ENCODE measurements at places on chromosomes 4 and X. TPM values are rescaled to one million over a fixed set of nuclear protein-coding genes. Genes with fewer than 3 reads are reported as not detected.

GRCh38 chr4:105548483-105548882, 3.9 kb upstream of the ARHGEF38 start:
- H3K36me3 ChIP-seq = no peaks in the 10 kb centered on the region
- H3K4me1 ChIP-seq = peaks cover 6% of the 10 kb centered on the region
- no peak overlapping the region for H3K4me3 ChIP-seq
- no peak for DNase-seq
- no peak overlapping the region for H3K27ac ChIP-seq

DNA sequence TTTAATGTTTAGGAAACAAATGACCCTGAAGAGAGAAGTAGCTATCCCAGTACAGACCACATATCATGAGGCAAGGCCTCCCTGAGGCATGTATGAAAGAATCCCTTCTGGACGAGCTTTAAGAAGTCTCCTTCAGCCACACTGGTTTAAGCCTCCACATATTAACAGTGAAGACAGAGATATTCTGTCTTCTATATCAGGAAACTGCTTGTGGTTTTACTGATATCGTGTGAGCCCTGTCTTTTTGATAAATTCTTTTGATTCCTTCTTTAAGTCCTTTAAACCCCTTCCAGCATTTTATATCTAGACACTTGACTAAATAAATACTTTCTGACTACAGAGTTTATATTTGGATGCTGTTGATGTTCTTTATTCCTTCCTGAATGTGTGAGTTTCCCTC, 45.9 kb upstream of the GPC4 start:
- H3K4me1 ChIP-seq = no peaks in the 10 kb centered on the region
- no peak overlapping the region for H3K4me3 ChIP-seq
- no peak for DNase-seq
- H3K36me3 ChIP-seq = no peaks in the 10 kb centered on the region
- no peak overlapping the region for H3K27ac ChIP-seq
- H3K27me3 ChIP-seq = no peaks in the 10 kb centered on the region

CABS1 gene
- not detected for total RNA-seq

GRCh38 chrX:50626432-50626831, 155.8 kb upstream of the DGKK start:
- no peaks in the 10 kb centered on the region for H3K4me1 ChIP-seq
- DNase-seq = no peak
- H3K27ac ChIP-seq = no peak overlapping the region
- H3K4me3 ChIP-seq = no peak overlapping the region

PGAM4 gene
- not detected for total RNA-seq

ELF4 gene
- 30.3 TPM for total RNA-seq

GATA1 gene
- total RNA-seq = 0.64 TPM

- no peak overlapping the region for H3K27ac ChIP-seq
- H3K4me1 ChIP-seq = no peaks in the 10 kb centered on the region
- H3K27me3 ChIP-seq = no peaks in the 10 kb centered on the region
- no peak for DNase-seq
- H3K4me3 ChIP-seq = no peak overlapping the region
Observed at GRCh38 chrX:7247346-7247745, 99.4 kb upstream of the PUDP start.

Data from T-cell (primary cell).